Sciatic nerve (tissue), 2 donors: ENCODE measurements at places on chromosomes 1 and 21. TPM values are rescaled to one million over a fixed set of nuclear protein-coding genes. Genes with fewer than 3 reads are reported as not detected.

DNA sequence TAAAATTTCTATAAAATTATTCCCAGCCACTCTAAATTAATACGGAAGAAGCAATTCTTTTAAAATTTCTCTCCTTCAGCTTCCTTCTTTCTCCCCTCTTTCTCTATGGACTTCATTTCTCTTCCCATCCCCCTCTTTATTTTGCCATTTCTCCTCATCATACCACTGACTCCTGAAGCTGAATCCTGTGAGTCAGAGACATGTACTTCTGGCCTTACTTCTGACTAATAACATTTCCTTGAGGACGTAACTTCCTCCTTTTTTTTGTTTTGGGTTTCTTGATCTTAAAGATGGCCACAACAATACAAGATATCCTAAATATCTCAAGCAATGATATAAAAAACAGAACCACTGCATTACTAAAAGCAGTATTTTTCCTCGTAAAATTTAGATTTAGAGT lies 63.6 kb upstream of the DENND1B start:
- DNase-seq = no peak

DNA sequence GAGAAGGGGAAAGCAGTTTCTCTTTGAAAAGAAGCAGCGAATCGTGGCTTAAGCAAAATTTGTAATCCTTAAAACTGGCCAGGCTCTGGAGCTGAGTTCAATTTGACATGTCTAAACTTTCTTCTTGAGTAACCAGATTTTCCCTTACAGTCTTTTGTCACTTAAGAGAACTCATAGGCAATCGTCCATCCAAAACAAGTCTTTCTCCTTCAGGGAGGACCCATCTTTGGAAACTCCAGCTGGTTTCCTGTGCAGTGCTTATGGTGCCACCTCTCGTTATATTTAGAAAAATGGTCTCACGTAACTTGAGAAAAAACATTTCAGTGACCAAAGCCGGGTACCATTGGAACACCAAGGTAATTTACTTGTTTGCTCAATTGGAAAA lies 1.8 kb upstream of the PTTG1IP start:
- no peak for DNase-seq

- no peak for DNase-seq
Measured at GRCh38 chr1:199020904-199021303, 382.1 kb downstream of the PTPRC start.

DNA sequence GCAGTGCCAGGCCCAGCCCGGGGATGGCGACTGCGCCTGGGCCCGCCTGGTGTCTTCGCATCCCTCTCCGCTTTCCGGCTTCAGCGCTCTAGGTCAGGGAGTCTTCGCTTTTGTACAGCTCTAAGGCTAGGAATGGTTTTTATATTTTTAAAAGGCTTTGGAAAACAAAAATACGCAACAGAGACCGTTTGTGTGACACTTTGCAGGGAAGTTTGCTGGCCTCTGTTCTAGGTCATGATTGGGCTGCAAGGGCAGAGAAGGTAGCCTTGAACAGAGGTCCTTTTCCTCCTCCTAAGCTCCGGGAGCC lies 719 bp downstream of the SOD1 start:
- DNase-seq = no peak

- no peak for DNase-seq
Measured at GRCh38 chr1:182213163-182213562, 151.7 kb upstream of the ZNF648 start.

DNA sequence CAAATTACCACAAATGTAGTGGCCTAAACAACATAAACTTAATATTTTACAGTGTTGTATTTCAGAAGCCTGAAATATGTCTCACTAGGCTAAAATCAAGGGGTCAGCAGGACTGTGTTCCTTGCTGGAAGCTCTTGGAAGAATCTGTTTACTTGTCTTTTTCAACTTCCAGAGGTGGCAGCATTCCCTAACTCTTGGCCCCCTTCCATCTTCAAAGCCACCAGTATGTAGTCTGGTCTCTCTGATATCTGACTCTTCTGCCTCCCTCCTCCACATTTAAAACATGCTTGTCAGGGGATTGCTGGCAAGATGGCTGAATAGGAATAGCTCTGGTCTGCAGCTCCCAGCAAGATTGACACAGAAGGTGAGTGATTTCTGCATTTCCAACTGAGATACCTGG lies 567.5 kb downstream of the PLA2G4A start:
- DNase-seq = no peak

GRCh38 chr21:42452401-42453223 lies 43.4 kb downstream of the RSPH1 start:
- DNase-seq = no peak

DNA sequence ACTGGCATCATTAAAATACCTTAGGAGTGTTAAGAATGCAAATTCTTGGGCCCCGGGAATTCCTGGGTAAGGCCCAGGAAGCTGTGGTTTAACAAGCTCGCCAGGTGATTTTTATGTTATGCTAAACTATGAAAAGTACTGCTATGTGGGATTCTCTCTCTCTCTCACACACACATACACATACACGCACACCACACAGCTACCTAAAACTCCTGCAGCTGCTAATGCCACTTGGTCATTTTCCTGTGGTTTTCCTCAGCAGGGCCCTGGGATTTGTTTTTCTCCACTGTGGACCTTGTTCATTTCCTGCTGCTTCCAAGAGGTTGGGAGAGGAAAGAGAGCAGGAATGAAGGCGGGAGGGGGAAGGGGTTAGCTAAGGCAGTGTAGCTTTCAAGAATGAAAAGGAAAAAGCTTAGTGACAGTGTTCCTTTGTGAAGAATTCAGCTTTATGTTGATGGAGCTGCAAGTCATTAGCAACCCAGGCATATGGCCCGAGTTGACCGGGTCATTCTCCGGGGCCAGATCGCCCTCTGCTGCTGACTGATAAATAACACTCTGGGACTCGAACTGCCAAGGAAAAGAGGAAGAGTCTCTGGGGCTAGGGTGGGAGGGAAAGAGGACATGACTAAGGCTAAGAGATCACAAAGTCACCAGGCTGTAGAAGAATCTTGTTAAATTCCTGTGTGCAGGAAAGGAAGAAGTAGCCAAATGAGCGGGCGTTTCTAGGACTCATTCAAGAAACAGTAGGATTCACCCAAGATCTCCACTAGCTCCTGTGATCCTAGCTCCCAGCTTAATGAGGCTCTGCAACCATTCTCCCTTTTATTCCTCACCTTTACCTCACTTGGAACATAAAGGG lies 30.5 kb upstream of the LRIG2 start:
- peak; percentile 86 for DNase-seq

DNA sequence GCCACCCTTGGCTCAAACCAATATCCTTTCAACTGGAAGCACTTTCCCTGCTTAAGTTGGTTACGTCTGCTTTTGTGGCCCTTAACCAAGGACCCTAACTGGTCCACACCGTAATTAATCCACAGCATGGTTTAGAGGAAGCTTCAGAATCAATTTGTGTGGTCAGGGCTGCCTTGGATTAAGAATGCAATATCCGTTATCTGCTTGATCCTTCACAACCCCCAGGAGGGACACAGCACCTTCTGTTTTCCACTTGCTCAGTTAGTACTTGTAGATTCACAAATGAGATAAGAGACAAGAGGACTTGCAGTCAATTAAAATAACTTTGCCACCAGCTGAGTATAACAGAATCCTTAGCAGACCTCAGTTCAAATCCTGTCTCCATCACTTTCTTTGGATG lies 56.9 kb upstream of the LRP8 start:
- no peak for DNase-seq

DNA sequence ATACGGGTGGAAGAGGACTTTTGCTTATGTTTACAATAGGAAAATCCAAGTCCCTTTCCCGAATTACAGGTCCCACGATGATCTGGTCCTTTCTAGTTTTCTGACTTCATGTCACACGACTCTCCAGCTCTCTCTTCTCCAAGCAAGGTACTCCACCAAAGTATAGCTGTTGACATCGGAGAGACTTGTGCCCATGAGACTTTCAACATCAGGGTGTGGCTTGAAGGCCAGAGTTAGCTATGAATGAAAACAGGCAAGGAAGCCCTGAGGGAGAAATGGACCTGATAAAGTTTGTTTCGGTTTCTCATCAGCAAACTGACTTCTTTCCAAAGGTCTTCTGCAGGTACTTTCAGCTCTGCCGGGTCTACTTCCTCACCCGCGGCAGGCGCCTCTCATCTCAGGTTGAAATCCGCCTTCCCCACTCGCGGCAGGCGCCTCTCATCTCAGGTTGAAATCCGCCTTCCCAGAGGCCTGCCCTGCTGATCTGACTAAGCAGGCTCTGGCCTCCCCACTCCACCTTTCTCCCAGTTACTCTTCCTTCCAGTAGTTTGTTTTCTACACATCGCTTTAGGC lies 2.1 kb upstream of the PER3 start:
- DNase-seq = no peak

- no peak for DNase-seq
Measured at GRCh38 chr1:219820551-219820950, 107.8 kb downstream of the SLC30A10 start.

GRCh38 chr21:33543505-33544129 lies 779 bp downstream of the SON start:
- DNase-seq = peak; percentile 89

GRCh38 chr1:194940336-194941030 lies 1667.8 kb downstream of the KCNT2 start:
- DNase-seq = no peak

DNA sequence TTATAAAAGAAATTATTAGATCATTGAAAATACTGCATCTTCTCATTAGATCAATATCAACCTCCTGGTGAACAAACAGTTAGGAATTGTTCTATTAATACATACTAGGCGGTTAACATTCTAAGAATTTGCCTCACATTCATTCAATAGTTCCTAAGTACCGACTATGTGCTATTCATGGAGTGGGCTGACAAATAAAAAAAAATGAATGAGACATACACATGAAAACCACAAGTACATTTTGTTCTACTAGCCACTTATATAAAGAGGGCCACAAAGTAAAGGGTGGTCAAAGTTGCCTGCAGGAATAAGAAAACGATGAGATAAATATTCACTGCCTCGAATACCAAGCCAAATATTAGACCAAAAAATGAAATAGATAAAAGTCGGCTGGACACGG lies 294.4 kb downstream of the SDCCAG8 start:
- no peak for DNase-seq

DNA sequence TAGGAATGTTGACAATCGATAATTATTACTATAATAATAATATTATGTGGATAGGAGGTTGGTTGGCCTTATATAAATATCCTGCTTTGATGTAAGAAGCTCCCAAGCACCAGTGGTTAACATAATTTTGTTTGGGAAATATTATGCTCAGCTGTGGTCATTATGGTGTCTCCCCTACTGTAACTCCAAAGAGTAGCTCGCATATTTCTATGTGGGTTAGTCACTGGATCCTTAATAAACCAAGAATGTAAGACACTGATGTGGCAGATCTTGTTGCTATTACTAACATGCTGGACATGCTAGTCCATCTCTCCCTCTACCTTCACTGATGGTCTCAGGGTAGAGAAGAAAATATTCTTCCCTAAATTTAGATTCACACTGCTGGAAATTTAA lies 79.2 kb upstream of the RALGPS2 start:
- no peak for DNase-seq

The ADORA3 gene
- total RNA-seq = 3.8 TPM

The PPIE gene
- 41.5 TPM for total RNA-seq

The NBPF4 gene
- total RNA-seq = 0.18 TPM

The HNRNPR gene
- 133 TPM for total RNA-seq

The CZIB gene
- total RNA-seq = 71.6 TPM

The FCMR gene
- total RNA-seq = 5.0 TPM

The OR2T27 gene
- total RNA-seq = not detected

The KIF2C gene
- 1.2 TPM for total RNA-seq
